AG08396 (cell line): ENCODE measurements at places on chromosomes 11 and 22.

GRCh38 chr22:46052801-46053562 lies 76.0 kb upstream of the WNT7B start:
- peak; percentile 69 for DNase-seq

DNA sequence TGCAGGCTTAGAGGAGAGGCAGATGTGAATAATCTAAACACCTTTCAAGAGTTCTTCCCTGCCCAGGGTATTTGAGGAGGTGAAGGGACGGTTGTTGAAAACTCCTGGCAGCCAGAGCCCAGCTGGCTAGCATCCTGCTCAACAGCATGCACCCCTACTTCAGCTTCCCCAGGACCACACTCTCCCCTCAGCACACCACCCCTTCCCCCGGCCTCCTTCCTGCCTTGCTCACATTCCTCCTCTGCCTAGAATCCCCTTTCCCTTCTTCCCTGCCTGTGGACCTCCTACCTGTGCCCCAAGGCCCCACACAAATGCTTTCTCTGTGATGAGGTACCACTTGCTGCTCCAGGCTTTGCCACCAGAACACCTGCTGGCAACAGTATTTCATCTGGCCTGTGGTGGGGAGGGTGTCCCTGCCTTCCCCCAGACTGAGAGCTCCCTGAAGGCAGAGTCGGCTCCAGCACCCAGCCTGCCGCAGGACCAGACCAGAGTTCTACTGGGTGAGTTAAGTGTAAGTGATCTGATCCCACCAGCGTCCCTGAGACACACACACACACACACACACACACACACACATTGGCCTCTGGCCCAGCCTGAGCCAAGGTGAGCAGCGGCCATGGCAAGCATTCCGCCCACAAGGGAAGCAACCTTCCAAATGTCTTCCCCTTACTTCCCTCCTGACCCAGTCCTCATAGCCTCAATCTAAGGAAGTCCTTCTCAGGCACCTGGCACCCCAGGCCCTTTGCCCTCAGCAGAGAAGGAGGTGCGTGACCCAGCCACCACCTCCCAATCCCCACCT lies 79.5 kb downstream of the PDE2A start:
- no peak for DNase-seq

GRCh38 chr11:8658321-8659057 lies 24.0 kb downstream of the TRIM66 start:
- no peak for DNase-seq

- peak; percentile 58 for DNase-seq
Measured at GRCh38 chr22:38104084-38104483, 6.4 kb downstream of the BAIAP2L2 start.

DNA sequence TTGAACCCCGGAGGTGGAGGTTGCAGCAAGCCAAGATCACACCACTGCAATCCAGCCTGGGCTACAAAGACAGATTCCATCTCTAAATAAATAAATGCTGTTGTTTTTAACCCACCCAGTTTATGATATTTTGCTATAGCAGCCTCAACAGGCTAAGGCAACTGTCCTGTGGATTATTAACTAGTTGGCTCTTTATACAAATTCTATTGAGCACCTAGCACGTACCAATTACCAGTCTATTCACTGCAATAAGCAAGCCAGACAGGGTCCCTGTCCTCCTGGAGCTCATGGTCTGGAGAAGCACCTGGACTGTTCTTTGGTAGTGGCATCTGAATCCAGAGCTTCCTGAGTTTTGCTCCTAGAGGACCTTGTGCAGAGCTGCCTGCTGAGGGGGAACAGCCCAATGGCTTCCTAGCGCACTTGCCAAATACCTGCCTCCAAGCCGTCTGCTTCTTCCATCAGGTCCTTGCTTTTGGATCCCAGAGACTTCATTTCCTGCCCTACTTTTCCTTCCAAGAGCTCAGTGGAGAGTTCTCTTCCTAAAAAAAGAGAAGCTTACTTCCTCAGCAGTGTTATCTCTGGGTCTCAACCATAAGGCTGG lies 49.9 kb upstream of the MICAL2 start:
- DNase-seq = no peak

DNA sequence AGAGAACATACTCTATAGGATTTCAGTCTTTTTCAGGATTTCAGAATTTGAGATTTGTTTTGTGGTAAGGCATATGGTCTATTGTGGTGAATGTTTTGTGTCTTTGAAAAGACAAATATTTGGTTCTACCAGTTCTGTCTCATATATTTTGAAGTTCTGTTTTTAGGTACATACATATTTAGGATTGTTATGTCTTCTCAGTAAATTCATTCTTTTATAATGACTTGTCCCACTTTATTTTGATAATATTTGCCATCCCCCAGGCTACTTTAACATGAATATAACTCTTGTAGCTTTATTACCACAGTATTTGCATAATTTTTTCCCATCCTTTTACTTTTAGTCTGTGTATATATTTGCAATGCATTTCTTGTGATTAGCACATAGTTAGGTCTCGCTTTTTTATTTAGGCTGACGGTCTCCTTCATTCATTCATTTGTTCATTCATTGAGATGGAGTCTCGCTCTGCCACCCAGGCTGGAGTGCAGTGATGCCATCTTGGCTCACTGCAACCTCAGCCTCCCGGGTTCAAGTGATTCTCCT lies 32.1 kb downstream of the MTMR3 start:
- DNase-seq = no peak

DNA sequence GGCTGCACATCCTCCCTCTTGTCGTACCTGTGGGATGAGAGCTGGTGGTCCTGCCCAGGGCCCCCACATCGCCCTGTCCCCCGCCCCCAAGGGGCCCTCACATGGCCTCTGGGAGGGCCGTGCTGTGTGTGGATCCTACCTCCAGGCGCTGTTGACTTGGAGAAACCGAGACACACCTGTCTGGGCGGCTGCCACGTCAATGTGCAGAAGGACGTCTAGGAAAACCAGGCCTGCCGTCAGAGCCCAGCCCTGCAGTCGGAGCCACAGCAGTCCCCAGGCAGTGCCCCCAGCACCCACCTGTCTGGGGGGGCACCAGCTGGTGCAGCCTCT lies 14.2 kb downstream of the ALG12 start:
- DNase-seq = no peak

DNA sequence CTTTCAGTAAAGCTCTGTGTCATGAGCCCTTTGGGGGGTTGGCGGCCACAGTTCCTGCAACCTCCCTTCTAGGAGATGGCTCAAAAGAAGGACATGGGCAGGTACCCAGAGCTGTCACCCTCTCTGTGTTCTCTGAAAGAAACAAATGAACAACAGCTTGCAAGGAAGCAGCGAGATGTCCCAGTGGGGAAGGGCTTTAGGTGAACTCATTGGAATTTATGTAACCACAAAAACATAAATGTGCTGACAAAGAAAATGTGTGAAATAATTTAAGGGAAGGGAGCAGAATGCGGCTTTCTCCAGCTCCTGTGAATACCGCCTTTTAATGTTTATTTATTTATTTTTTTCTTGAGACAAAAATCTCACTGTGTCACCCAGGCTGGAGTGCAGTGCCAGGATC lies 3.3 kb downstream of the PARVG start:
- DNase-seq = no peak

- peak; percentile 75 for DNase-seq
Measured at GRCh38 chr11:68684385-68685356, at the start of gene GAL. Gene GAL, plus strand, starts transcription at chr11:68684544. Its CDS starts 380 bp downstream, at chr11:68684924.

- no peak for DNase-seq
Measured at GRCh38 chr11:15933886-15934625, 422.3 kb downstream of the SOX6 start.

DNA sequence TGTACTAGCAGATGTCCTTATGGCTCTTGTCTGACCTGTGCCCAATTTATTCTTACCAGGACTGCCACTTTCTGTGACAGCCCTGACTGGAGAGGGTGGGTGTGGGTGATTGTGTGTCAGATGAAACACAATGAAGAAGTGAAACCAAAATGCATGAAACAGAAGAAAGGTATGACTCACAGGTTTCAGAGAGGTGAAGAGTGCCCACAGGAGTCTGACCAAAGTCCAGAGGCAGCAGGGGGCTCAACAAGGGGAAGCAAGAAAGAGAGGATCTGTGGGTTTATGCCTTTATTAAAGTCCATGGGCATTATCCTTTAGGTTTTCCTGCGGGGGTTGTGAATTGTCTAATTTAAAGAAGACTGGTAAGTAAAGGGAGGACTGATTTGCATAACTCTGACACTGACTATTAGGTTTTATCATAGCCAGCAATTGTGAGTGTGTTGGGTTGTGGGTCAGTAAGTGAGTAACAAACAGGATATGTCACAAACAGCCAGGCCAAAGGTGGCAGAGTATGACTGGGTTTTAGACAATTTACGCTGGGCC lies 3.9 kb upstream of the OR4C6 start:
- DNase-seq = no peak

DNA sequence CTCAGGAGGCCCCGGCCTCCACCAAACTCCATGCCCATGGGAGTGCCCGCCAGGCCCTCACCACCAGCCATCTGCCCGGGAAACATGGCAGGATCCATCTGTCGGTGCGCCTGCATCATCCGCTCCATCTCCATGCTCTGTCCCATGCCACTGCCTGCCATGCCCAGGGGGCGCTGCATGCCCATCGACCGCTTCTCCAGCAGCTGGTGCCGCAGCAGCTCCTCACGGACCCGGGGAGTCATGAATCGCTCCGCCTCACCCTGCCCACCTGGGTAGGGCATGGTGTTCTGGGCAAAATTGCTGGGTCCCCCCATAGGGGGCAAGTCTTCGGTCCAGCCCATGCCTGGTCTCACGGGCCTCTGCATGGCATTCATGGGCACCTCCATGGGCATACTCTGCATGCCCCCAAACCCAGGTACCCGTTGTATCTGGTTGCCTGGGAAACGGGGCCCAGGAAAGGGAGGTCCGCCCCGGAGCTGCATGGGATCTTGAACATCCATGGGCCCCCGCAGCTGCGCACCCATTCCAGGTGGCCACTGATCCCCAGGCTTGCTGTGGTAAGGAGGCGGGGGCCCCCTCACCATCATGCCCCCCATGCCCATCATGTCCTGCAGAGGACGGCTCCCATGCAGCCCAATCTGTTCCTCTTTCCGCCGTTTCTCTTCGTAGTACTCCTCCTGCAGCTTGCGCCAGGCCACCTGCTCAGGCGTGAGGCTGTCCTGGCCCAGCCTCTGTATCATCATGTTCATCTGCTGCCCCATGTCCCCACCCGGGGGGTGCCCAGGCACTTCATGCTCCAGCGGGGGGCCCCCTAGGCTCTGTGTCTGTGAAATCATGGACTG lies 18.0 kb downstream of the CXCR5 start:
- no peak for DNase-seq

DNA sequence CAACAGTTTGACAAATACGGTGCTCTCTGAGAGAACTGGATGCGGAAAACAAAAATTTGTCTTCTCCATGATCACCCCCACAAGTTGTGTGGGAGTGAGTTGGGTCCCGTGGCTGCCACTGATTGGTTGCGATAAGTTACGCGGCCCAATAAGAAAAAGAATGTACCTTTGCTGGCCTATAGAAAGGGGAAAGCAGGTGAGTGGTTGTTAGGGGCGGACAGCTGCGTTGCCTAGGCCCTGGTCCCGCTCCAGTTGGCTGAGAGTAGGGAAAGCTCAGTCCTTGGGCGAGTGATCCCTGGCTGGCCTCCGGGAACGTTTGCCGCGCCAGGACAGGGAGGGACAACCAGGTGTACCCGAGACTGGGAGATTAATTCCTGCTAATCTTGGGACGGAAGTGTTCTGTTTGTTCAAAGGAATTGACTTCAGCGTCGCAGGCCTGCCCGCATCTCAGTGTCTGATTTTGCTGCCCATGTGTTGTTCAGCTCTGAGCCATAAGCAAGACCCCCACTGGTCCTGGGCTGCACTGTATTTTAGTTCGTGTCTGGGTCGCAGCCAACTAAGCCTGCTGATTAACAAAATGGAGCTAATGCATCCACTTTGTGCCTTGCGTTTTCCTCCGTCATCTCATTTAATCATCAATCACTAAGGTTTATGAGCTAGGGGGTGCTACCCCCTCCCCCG lies 773 bp upstream of the SYVN1 start:
- DNase-seq = peak; percentile 96

DNA sequence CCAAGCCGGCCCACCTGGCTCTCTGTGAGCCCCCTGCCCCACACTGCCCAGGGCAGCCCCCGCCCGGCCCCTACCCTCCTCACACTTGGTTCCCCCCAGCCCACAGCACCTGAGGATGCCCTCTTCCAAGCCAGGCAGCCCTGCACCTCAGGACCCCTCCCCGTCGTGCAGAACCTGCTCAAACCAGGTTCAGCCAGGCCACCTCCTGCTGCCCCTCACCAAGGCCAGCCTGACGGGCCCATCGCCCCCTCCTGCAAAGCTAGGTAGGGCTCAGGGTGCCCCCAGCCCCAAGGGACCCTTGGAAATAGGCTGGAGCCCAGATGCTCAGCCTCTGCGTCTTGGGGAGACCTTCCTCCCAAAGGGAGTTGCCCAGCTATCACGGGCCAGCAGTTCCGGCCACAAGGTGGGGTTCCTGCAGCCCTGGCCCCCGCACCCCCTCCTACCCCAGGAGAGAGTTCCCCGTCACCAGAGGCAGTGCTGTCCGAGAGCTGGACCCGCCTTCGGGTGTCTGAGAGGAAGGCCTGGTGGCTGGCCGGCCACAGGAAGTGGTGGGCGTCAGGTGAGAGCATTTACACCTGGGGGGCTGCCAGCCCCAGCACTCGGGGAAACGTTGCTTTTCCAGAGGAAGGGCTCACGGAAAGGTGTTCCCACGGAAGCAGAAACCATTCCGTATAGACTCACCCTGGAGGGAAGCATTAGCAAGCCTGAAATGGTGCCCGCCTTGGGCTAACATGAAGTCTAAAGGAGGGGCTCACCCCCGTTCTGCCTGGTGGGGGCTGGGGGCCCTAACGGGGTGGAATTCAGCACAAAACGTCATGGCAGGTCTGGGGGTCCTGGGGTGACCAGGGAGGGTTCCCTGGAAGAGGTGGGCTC lies 3.2 kb upstream of the SYT8 start:
- DNase-seq = no peak

DNA sequence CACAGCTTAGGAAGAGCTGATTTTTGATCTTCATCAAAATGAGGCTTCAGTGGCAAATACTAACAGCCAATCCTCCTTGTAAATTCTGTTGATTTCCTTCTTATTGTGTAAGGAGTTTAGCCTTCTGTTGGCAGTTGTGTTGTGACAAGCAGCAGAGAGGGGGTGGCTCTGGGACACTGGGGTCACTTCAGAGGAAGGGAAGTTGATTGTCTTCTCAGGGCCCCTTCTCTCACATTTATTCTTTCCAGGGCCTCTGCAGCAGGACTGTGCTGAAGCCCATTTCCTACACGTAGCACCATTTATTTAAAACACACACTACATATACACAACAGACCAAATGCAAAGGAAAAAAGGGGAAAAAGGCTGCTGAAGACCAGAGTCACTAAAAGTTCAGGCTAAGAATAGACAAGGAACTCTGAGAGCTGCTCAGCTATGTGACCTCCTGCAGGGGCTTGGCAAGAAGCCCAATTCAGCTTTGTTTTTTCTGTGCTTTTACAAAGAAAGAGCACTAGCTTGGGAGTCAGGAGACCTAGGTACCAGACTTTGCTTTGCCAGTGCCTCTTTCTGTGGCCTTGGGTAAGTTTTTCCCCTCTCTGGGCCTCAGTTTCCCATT lies 28.3 kb upstream of the UPB1 start:
- DNase-seq = peak; percentile 58

DNA sequence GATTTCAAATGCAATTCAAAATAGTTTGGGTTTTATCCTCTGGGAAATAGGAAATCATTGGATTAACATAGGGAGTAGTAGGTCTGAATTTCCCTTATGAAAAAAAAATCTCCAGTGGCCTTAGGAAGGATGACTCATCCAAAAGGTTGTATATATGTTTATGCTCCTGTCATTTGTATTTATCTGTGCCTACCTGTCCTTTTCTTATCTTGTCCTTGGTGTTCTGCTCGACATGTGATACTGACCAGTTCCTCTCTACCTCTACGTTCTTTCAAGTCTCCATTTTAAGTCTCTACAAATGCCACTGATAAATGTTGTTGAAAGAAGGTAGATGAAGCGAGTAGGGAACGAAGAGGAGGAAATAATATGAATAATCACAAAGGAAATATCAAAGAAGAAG lies 3.0 kb upstream of the SOX6 start:
- no peak for DNase-seq
